Activated CD4-positive, CD25-positive, alpha-beta regulatory T cell treated with anti-CD3 and anti-CD28 coated beads, Interleukin-2, amount 50 U/mL, for 72 hours (primary cell): ENCODE measurements at places on chromosomes 16 and 17.

DNA sequence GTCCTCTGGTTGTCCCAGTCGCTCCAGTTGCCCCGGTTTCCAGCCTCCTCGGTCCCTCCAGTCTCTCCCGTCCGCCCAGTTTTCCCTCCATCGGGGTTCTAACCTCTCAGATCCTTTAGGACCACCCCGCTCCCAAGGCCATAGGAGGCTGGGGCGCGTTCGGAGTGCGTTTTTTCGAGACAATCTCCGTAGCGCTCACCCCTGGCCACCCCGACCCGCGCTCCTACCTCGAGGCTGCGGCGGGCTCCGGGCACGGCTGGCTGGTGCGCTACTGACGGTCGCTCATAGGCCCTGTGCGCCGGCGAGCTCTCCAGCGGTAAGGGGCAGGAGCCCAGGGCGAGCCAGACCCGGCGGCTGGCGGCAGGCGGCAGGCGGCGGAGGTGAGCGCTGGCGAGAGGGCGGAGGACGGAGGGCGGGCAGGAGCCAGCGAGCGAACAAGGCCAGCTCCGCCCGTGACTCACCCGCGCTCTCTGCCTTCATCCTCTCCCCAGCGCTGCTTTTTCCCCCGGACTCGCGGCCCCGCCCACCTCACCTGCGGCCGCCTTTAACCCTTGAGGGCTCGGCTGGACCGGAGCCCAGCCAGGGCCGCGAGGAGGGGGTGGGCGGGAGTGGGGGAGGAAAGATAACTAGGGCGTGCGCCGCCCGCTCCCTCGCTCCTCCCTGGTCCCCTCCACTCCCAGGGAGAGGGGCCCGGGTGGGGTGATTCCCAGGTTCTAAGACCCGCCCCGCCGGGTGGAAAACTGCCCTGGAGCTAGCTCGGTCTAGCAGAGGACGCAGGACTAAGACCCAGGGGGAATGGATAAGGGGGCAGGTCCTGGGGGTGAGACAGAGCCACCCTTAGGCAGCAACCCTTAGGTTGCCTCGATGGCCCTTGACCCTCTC is at the start of gene SP6:
TSS of gene SP6 (minus strand) at position 472 of the 882 bp plus-strand sequence. CDS start 2,734 bp downstream, outside the sequence.
- DNase-seq, result peak; percentile 73

DNA sequence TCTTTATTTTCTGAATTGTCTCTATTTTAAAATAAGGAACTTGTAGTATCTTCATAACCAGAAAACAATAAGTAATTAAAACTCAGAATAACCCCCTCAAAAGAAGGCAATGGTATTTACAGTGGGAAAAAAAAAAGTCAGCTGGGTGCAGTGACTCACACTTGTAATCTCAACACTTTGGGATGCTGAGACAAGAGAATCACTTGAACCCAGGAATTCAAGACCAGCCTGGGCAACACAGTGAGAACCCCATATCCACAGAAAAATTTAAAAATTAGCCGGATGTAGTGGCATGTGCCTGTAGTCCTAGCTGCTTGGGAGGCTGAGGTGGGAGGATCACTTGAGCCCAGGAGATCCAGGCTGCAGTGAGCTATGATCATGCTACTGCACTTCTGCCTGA is 33.5 kb downstream of the ADAM11 start:
- DNase-seq, result no peak

DNA sequence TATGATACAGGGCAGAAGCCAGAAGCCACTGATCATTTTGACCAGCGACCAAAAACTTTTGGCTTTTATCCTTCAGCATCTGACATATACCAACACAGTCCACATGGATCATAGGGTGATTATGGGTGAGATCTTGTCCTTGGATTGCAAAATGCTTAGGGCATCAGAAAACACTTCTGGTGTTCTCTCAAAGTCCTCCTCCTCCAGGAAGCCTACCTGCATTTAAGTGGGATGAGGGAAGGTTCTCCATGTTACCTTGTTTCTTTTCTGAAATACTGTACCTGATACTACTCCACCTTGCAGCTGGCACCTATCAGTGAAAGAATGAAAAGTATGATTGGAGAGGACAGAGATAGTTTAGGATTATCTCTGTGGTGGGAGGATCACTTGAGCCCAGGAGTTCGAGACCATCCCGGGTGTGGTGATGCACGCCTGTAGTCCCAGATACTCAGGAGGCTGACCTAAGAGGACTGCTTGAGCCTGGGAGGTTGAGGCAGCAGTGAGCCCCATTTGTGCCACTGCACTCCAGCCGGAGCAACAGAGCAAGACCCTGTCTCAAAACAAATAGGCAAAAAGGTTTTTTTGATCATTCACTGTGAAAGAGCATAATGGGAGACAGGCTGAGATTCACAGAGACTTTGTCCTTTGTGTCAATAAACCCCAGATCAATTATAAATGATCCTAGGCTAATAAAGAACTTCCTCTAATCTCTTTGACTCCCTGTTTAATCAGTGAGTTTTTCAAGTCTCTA is 46.8 kb upstream of the B4GALNT2 start:
- no peak for DNase-seq

- no peak for DNase-seq
Measured at GRCh38 chr17:61302953-61303816, 96.5 kb upstream of the TBX2 start.

DNA sequence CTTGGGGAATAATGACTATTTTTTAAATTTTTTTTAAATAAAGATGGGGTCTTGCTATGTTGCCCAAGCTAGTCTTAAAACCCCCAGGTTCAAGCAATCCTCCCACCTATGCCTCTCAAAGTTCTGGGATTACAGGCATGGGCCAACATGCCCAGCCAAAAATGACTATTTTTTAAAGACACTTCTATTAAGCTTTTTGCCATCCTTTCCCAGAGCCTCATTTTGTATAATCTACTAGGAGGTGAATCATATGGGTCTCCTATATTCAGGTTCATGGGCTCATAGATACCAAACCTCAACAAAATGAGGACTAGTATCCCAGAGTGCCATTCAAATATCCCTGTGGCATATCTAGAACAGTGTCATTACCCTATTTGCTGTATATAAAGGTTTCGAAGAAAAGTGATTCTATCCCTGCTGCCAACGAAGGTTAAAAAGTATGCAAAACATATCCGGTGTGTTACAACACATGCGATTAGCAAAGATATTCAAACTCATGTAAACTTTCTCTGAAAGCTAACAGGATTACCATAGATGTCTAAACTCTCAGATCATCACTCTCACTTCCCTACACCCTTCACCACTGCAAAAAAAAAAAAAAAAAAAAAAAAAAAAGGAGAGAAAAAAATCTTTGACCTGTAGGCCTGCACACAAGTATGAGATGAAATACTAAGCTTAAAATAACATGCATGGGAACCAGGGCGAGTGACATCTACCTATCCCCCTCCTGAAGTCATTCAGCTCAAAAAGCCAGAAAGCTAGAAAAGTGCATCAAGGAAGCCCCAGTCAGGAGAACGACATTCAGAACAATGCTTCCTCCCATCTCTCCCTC is 23.5 kb downstream of the XPO6 start:
- DNase-seq, result no peak

- DNase-seq, result no peak
Measured at GRCh38 chr16:9647981-9648701, 534.1 kb downstream of the GRIN2A start.

DNA sequence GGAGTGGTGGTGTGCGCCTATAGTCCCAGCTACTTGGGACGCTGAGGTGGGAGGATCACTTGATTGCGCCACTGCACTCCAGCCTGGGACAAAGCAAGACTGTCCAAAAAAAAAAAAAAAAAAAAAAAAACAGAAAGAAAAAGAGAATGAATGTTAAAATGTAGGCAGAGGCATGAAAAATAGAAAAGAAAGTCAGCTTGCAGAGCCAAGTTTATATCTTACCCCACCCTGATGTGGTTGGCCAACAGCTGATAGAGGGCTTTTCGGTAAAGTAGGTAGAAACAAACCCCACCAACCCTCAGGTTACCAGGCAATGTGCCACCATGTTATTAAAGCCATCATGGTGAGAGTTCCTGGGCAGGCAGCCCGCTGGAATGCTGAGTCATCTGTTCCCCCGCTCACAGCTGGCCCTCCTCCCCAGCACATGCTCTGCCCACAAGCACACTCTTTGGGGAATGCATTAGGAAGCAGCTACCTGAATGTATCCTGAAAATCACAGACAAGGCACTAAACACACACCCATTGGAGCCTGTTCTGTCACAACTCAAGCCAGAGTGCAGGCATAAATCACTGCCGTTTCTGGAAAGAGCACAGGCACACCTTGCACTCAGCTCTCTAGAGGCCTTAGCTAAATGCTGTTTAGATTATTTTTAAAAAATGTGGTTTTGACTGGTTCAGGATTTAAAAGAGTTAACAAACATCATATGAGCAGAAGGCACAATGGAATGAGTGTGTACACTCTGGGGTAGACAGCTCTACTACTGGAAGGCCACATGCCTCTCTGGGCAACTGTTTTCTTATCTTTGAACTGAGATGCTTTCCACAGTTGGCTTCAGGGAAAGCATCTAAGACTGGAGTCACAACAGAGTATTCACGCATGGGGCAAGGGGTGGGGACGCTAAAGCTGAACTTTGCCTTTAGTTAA is 128.5 kb downstream of the PARN start:
- DNase-seq, result no peak
